8988T (cell line): ENCODE measurements at places on chromosomes 16 and 17.
A peak's percentile ranks its signal among the peaks of the same experiment; 100 is the strongest.

GRCh38 chr17:65593092-65593854, 31.8 kb upstream of the AXIN2 start:
- DNase-seq, result no peak

DNA sequence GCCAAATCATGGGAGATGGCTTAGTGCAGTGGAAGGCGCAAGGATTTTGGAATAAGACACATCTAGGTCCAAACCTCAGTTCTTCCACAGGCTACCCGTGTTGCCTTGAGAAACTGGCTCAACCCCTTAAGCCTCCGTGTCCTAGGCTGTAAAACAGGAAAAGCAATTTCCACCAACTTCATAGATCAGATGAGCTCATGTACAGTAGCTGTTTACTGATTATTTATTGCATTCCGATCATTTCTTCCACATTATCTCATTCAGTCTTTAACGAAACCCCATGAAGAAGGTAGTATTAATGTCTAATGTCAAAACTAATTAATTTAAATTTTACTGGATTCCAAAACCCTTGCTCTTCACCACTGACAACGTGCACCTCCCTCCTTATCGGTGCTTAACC, 231.6 kb downstream of the GRIN2A start:
- no peak for DNase-seq

GRCh38 chr17:13171790-13172189, 154.0 kb upstream of the ELAC2 start:
- DNase-seq, result no peak

DNA sequence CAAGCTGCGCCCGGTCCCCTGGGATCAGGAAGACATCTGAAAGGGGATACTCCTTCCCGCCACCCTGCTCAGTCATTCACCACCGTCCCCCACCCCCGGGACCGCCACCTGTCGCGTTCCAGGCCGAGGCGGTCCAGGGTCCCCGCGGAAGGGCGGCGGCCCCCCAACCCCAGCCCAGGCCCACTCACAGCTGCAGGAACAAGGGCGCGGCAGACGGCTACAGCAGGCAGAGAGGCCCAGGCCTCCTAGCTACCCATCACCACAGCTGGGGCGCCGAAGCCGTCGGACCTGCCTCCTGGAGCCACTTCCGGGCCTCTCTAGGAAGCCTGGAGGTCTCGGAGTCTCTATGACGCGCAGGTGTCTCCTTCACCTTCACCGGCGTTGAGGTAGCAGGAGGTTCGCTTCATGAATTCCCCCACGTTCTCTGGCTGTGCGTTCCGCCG, at the start of gene SDR42E1:
SDR42E1 (minus strand) TSS at position 272 of the 443 bp plus-strand sequence. CDS start 10,612 bp downstream, outside the sequence.
- no peak for DNase-seq

- DNase-seq, result no peak
Observed at GRCh38 chr16:1950047-1950446, 4.4 kb downstream of the RPL3L start.

DNA sequence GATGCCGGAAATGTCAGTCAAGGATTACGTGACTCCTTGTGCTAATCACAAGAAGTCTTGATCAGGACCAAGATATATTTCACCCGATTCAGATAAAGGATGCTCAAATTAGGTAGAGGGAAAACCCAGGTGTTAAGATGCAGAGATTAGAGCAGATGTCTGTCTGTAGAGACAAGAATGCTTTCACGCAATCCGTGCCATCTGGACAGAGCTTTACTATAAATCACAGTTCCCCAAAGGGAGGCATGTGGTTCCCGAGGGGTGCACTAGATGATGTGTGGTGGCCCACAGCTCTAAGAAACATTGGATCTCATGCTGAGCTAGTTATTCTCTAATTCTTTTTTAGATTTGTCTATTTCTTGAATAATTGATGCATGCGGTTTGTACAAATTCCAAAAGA, 9.8 kb upstream of the MAP3K14 start:
- DNase-seq, result no peak

DNA sequence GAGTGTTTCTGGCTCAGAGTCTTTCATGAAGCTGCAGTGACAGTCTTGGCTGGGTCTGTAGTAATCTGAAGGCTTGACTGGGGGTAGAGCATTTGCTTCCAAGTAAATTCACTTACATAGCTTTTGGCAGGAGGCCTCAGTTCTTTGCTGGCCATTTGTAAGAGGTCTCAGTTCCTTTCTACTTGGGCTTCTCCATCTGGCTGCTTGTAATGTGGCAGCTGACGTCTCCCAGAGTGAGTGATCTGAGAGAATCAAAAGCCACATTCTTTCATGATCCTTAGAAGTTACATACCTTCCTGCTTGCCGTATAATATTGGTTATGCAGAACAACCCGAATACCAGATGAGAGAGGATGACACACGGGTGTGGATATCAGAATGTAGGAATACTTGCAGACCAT, 39.8 kb downstream of the NF1 start:
- DNase-seq, result no peak

- DNase-seq, result no peak
Observed at GRCh38 chr16:52078716-52079655, 468.0 kb downstream of the TOX3 start.

GRCh38 chr16:63447121-63447520, 1410.9 kb upstream of the CDH8 start:
- DNase-seq, result no peak

- DNase-seq, result no peak
Observed at GRCh38 chr17:33481652-33482051, 188.6 kb upstream of the ASIC2 start.

- DNase-seq, result no peak
Observed at GRCh38 chr17:33968350-33969044, 286.6 kb upstream of the CCL2 start.

GRCh38 chr17:67503184-67503583, 126.1 kb downstream of the PITPNC1 start:
- DNase-seq, result no peak

DNA sequence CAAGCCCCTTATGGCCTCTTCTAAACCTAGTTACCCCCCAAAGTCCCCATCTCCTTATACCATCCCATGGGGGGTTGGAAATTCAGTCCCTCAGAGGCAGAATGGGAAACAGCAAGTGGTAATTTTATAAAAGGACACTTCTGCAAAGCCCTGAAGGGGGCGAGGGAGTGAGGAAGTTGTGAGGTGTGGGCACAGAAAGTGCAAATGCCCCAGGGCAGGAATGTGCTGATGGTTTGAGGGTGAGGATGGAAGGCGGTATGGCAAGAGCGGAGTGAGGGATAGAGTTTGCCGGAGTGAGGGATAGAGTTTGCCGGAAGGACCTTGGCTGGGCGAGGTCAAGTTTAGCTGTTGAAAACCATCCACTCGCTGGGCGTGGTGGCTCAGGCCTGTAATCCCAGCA, 52.7 kb downstream of the HAPSTR1 start:
- no peak for DNase-seq

GRCh38 chr17:81821603-81822311, 11.3 kb downstream of the MCRIP1 start:
- peak; percentile 87 for DNase-seq

DNA sequence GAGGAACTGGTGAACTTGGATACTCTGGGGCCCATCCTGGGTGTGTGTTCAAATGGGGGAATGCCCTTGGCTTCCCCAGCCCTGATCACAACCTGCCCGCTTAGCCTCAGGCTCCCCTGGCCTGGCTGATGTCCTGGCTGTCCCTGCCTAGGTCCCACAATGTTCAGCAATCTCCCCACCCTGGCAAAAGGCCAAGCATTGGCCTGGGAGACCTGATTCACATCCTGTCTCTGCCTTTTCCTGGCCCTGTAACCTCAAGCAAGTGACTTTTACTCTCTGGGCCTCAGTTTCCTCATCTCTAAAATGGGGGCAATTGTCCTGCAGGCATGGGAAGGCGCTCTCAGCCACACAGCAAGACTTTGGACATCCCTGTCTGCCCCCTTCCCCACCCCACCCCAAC, 14.4 kb downstream of the CPNE2 start:
- no peak for DNase-seq

GRCh38 chr16:50072730-50073129, 7.0 kb downstream of the HEATR3 start:
- no peak for DNase-seq

GRCh38 chr17:75590314-75590761, 2.7 kb downstream of the MYO15B start:
- no peak for DNase-seq

GRCh38 chr16:49806446-49806845, 49.5 kb downstream of the ZNF423 start:
- DNase-seq, result no peak

- no peak for DNase-seq
Observed at GRCh38 chr17:71792966-71793365, 327.9 kb upstream of the SOX9 start.

- DNase-seq, result no peak
Observed at GRCh38 chr17:51128076-51128475, 7.4 kb upstream of the SPAG9 start.

DNA sequence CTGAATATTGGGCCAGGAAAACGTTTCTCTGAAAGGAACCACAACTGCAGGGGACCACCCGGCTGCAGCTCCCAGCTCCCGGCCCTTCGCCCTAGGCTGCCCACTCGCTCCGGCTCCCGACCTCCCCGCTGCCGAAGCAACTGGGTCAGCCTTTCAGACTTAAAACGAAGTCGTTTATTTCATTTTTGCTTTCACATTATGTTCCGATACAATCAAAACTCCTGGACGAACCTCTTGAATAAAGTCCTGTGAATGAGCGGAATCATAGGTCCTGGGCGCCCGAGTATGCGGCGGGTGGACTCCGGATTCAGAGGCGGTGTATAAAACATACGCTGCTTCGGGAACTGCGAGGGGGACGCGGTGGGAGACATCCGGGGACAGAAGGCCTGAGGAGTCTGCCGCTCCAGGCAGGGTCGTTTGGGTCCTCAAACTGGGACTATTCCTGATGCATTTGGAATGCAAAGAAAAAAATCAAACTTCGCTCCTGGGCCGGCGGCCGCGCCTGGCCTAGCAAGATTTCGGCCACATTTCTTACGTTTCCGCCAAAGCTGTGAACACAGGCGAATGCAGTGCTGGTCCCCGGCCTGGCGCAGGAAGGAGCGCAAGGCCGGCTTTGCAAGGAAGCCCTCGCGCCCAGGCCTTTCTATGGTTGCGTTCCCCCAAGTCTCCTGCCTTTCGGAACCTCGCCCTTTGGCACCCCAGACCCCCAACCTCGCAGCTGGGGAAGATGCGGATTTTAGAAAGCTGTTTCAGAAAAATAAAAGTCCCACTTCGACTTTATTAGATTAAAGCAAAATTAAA, 3.7 kb downstream of the CBLN1 start:
- DNase-seq, result no peak

- DNase-seq, result no peak
Observed at GRCh38 chr17:14859542-14859941, 405.6 kb downstream of the PMP22 start.

GRCh38 chr17:19294443-19294842, 57.3 kb downstream of the EPN2 start:
- no peak for DNase-seq

DNA sequence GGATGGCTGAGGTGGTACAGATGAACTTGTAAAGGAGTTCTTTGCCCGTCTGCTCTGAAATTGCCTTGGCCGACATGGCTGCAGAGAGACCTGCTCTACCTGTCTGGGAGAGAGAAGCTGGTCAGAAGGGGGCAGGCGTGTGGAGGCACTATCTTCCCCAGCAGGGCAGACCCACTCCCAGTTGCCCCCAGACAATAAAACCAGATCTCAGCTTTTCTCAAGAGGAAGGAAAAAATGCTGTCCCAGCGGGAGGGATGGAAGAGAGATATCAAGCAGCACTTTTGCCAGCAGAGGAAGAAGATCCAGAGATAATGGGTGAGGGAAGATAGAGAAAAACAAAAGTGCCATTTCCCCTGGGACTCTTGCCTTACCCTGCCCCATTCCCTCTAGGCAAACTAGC, 5.0 kb downstream of the ACLY start:
- no peak for DNase-seq

- no peak for DNase-seq
Observed at GRCh38 chr17:34579979-34580684, 750 bp downstream of the TMEM132E start.

GRCh38 chr16:17747081-17747756, 276.5 kb upstream of the XYLT1 start:
- DNase-seq, result no peak

DNA sequence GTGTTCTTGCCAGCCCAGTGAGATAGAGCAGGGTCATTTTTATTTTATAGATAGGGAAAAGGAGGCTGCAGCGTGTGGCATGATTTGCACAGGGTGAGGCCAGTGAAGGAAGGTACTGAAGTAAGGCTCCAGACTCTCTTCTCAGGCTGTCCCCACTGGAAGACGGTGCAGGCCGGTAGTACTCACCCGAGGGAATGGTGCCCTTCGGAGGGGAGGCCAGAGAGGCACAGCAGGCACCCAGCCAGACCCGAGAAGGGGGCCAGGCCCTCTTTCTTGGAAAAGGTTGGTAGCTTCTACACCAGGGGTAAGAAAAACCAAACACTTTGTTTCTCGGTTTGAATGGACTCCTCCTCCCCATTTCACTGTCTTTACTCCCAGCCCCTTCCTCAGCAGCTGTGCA, 288 bp downstream of the ANKRD40CL start:
- no peak for DNase-seq

- DNase-seq, result no peak
Observed at GRCh38 chr17:59572301-59572924, 7.0 kb downstream of the DHX40 start.

DNA sequence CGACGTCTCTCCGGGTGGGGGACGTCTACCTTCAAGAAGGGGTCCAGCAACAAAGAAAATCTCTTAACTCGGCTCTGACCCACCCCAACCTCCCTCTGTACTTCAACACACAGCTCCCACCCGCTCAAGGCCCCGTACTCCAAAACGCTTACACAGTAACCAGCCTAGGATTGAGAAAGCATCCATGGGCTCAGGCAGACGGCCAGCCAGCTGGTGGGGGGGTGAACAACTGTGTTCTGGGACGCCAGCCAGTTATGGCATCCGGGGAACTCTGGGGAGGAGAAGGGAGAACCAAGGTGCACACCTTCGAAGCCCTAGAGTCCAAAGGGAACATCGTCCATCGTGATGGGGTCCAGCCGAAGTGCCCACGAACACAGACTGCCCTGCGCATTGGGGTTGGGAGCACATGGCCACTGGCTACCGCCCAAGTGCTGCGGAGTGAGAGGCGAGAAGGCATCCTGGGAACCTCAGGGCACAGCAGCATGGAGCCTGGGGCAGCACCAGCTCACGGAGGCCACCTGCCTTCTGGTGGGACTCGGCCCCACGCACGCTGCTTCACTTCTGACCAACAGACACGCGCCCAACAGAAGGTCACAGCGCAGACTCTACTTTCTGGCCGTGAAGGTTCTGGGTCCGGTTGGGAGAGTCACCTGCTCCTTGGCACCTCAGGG, 14.3 kb downstream of the SLC16A3 start:
- no peak for DNase-seq

DNA sequence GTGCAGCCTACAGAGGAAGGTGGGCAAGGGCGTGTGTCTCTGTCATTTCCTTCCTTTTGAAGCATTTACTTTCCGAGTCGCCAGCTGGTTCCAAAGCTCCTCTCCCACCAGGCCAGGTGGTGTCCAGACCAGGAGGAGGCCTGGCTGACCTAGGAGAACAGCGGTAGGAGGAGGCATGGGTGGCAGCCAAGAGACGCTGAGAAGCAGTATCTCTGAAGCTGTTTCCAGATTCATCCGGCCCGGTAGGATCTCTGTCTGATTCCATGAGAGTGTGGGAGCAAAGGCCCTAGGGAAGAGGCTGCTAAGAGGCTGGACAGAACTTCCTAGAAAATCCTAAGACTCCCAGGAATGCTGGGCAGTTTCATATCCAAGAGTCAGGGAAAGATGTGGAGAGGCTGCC, 20.3 kb downstream of the MEOX1 start:
- no peak for DNase-seq

GRCh38 chr16:26118575-26118974, 426.8 kb downstream of the HS3ST4 start:
- DNase-seq, result no peak
